Islet precursor cell (in vitro differentiated cells): ENCODE measurements at places on chromosomes 13 and 19.
A peak's percentile ranks its signal among the peaks of the same experiment; 100 is the strongest.

GRCh38 chr13:51714663-51715168 is 89.2 kb downstream of the DHRS12 start:
- no peak for DNase-seq

GRCh38 chr13:95660981-95661581 is 15.9 kb upstream of the DNAJC3 start:
- DNase-seq, result no peak

- peak; percentile 93 for DNase-seq
Observed at GRCh38 chr19:1025960-1026782, at the start of gene CNN2. CNN2 (plus strand) TSS chr19:1026608; CDS start chr19:1026662, 54 bp downstream.

GRCh38 chr19:19152668-19153384 is 14.5 kb upstream of the TMEM161A start:
- DNase-seq, result no peak

GRCh38 chr13:23993680-23993985 is 96.3 kb upstream of the C1QTNF9B start:
- DNase-seq, result no peak

DNA sequence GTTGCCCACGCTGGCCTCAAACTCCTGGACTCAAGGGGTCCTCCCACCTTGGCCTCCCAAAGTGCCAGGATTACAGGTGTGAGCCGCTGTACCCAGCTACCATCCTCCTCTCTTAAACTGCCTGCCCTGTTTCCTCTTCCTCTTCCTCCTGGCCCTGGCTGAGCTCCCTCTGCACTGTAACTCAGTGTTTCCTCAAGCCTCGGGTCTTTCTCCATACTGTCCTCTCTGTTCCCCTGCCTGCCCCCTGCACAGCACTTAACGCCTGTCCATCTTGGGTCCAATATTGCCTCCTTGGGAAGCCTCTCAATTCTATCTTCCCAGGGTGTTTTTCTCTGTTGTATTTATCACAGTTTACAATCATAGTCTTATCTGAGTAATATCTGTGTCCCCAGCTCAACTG is 6.1 kb downstream of the LIPE start:
- DNase-seq, result no peak

DNA sequence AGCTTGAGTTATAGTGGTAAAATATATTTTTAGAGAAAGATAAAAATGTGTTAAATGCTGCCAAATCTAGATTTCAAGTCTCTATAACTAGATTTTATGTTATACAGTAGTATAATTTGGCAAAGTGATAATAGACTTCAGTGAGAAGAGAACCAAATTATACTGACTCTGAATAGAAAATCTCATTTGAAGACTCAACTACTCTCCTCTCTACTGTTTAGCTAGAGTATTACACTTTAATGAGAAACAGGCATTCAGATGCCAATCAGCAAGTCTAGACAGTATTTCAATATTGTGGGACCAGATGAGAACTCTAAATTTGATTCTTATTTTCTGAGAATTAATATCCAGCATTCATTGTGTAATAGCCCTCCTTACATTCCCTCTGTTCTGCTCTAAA is 311.2 kb downstream of the SLITRK5 start:
- DNase-seq, result no peak

DNA sequence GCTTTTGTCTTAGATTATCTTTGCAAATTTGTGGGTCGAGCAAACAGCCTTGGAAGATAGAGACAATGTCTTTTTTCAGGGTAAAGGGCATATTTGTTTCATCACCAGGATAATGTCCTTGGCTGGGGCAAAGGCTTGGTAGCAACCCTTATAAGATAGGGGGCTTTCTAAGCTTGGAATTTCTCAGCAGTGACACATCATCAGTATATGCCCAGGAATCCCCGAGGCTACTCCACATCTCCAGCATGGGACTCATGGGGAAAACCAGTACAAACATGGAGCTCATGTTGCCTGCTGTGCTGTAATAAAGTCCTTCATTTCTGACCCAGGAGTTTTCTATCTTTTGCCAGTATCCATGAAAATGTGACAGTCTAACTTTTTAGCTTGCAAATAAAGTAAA is 77.1 kb downstream of the DCLK1 start:
- no peak for DNase-seq

DNA sequence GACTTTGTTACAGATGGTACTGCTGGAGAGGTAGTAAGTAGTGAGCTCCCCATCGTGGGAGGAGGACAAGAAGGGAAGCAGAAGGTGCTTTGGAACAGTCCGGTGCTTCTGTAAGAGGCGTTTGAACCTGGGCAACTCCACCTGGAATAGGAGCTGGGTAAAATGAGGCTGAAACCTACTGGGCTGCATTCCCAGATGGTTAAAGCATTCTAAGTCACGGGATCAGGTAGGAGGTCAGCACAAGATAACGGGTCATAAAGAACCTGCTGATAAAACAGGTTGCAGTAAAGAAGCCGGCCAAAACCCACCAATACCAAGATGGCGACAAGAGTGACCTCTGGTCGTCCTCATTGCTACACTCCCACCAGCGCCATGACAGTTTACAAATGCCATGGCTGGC is 5.1 kb downstream of the ANKLE1 start:
- DNase-seq, result peak; percentile 40

- no peak for DNase-seq
Observed at GRCh38 chr13:86174622-86175021, 375.4 kb upstream of the SLITRK6 start.

DNA sequence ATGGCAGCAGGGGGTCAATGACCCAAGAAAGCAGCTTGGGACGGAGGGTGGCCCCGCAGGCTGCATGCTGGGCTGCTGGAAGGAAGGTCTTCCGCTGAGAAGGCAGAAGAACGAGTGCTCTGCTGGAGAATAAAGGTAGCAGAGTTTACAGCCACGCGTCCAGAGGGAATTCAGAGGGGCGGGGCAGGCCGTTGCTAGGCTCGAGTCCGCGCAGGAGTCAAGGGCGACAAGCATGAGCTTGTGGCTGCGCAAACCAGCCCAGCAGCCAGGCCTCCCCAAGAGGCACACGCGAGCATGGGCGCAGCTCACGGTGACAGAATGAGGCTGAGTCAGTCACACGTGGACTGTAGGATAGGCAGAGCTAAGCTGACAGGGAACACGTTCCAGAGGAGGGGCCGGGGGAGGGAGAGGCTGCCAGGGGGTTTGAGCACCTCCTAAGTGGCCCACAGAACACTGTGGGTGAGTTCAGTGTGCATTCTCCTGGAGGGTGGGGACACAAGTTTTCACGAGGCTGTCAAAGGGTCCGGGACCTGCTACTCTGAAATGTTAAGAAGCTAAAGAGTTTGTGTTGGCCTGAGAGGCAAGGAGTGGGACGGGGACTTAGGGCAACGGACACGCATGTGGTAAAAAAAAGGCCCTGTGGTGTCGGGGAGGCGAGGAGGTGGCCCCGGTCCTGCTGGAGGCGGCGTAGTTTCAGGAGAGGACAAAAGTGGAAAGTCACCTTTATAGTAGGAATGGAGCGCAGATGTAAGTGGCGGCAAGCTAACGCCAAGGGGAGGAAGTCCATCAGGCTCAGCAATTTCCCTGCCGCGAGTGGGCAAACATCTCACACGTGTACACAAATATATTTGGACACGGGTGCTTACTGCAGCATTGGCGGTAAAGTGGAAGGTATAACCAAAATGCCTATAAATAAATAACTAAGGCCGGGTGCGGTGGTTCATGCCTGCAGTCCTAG is 17.7 kb downstream of the RFX2 start:
- peak; percentile 95 for DNase-seq

DNA sequence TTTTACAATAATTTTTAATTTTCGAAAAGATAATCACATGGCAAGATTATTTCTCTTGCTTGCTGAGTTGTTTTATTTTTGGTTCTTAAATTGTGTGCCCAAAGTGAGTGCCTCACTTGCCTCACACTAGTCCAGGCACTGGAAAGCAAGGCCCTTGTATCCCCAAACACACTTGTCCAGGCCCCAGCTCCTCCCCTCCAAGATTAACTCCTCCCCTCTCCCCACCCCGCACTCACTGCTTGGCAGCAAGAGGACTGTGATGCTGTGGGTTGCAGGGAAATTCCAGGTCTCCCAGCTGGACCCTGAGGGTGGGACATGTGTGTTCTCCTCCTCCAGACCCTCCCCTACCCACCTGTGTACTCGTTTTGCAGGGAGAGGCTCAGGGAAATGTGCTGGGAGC is 3.9 kb downstream of the SIGLEC12 start:
- DNase-seq, result no peak

DNA sequence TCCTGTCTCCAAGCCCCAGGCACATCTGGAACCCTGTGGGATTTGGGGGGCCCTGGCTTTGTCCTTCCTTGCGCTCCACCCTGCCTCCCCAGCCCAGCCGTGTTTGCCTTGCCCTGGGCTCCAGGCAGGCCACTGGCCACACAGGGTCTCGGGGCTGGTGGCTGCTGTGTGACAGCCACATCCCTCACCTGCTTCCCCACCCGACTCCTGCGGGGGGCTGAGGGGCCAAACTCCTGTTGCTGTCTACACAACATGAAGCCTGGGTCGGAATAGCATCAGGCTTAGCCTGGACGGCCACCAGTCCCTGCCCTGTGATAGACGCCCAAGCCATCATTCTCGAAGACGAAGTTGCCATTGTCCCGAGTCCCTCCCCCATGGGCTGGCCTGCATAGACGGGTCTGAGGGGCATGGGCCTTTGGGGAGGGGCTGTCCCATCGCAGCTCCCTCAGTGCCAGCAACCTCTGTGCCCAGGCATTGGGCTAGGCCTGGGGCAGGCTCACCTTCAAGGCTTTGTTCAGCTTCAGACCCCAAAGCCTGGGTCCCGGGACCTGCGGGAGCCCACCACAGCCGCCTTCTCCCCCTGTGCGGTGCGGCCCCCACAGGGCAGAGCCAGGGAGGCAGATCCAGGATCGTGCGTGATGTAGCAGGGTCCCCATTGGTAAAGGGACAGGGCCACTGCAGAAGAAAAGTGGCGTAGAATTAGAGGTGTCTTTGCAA is 15.5 kb upstream of the TEKTIP1 start:
- DNase-seq, result no peak

- DNase-seq, result no peak
Observed at GRCh38 chr19:55208880-55209692, at the start of gene PTPRH. PTPRH (minus strand) TSS chr19:55209501; CDS start chr19:55209433, 68 bp downstream.

- DNase-seq, result no peak
Observed at GRCh38 chr13:41674246-41674645, 216.9 kb downstream of the RGCC start.

- DNase-seq, result no peak
Observed at GRCh38 chr19:43416951-43417623, 2.4 kb downstream of the TEX101 start.

GRCh38 chr13:68190818-68191217 is 960.7 kb upstream of the PCDH9 start:
- DNase-seq, result peak; percentile 79

DNA sequence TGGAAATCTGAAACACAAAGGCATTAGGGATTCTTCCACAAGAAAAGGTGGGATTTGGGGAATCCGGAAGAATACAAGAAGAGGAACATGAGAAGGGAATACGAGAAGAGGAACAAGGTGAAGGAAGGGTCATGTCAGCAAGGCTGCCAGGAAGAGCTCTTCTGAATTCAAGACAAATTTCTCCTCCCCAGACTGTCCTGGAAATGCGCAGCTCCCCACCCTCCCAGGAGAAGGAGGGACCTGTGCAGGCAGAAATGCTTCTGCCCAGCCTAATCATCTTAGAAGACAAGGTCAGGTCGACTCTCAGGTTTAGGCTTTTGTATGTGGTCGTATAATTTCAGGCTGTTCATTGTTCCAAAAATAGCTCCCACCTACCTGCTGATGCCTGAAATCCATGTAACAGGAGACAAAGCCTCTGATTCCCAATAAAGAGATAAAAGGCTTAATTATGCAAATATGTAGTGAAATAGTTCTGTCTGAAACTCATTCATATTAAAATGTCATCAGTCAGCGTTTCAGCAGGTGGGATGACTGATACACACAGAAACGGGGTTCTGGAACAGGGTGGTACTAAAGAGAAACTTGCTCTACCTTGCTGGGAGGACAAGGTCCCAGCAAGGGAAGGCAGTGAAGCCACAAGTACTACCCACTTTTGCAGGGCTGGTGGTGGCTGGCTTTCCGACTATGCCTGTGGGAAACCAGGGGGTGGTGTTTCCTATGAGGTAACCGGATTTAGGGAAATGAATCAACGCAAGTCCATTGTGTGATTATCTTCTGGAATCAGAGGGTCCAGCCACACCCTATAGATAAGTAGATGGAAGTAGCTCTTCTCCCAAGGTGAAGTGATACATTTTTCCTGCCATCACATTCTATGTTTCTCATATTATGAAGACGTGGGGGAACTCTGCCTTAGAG is 76.1 kb downstream of the KL start:
- DNase-seq, result no peak

GRCh38 chr13:65499256-65499655 is 1730.9 kb downstream of the PCDH9 start:
- DNase-seq, result no peak

GRCh38 chr13:85694992-85695391 is 104.2 kb downstream of the SLITRK6 start:
- DNase-seq, result no peak

- peak; percentile 79 for DNase-seq
Observed at GRCh38 chr19:294341-294945, 3.2 kb upstream of the PLPP2 start.

- no peak for DNase-seq
Observed at GRCh38 chr19:48495396-48495795, 16.2 kb downstream of the LMTK3 start.

DNA sequence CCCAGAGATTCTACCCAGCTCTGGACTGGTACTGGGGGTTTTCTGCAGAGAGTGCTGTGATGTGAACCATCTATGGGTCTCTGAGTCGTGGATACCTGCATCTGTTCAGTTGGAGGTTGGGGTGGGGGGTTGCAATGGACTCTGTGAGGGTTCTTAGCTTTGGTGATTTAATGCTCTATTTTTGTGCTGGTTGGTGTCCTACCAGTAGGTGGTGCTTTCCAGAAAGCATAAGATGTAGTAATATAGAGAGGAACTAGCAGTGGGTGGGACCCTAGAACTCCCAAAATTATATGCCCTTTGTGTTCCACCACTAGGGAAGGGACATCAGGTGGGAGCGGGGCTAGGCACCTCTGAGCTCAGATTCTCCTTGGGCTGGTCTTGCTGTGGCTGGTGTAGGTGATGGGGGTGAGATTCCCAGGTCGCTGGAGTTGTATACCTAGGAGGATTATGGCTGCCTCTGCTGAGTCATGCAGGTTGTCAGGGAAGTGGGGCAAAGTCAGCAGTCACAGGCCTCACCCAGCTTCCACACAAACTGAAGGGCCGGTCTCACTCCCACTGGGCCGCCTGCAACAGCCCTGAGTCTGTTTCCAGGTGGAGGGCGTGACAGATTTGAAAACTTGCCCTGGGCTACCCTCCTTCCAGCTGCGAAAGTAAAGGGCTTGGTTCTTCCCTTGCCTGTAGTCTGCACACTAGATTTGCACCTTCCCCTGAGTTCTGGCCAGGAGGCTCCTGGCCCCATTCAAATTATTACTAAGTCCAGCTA is 573.0 kb upstream of the SLITRK1 start:
- no peak for DNase-seq

DNA sequence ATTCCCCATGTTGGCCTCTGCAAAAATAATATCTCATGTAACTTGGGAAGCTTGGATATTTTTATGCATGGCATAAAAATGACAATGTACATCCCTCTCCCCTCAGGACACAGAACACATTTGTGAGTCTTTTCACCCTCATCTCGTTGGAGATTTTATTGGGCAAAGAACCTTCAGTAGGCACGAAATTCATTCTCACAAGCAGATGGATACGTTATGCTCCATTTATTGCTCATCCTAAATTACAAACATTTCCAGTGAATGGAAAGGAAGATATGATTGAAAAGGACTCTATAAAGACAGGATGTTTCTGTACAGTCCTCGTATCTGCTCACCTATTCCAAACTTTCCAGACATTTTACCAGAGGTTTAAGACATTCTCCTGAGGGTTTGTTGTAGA is 1175.8 kb downstream of the UQCRFS1 start:
- DNase-seq, result no peak

GRCh38 chr19:43300876-43301765 is 31.8 kb upstream of the PSG9 start:
- no peak for DNase-seq
